GM19239 (cell line): ENCODE measurements at places on chromosomes 6 and 20.
A peak's percentile ranks its signal among the peaks of the same experiment; 100 is the strongest.

GRCh38 chr6:14468647-14469321 lies 351.2 kb downstream of the CD83 start:
- no peak for DNase-seq

- no peak for DNase-seq
Measured at GRCh38 chr6:133888929-133889556, at the start of gene TCF21. Gene TCF21, plus strand, starts transcription at chr6:133889113. Its CDS starts 285 bp downstream, at chr6:133889398.

GRCh38 chr20:4021906-4022305 lies 6.5 kb upstream of the RNF24 start:
- DNase-seq = no peak

GRCh38 chr6:140140891-140141290 lies 766.4 kb upstream of the CITED2 start:
- no peak for DNase-seq

GRCh38 chr6:99121748-99122147 lies 174.0 kb upstream of the FBXL4 start:
- no peak for DNase-seq

- peak; percentile 65 for DNase-seq
Measured at GRCh38 chr6:169654598-169655391, 47.0 kb downstream of the WDR27 start.

GRCh38 chr20:35283441-35284266 lies 918 bp downstream of the EIF6 start:
- DNase-seq = no peak

DNA sequence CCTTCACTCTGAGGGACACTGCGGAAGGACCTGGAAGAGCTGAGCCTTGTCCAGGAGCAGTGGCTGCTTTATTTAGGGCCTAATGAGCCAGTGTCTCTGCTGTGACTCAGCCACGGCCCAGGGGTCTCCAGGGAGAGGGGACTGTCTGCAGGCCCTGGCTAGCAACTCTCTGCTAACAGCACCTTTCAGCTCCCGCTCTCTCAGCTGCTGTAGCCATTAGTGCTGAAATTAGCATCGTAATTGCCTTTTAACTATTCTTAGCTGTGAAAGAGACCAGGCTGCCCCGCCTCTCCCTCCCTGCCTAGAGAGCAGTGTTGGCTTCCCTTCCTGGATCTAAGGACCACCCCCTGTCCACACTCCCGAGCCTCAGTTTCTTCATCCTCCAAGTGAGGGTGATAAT lies 53.1 kb upstream of the SLC32A1 start:
- no peak for DNase-seq

DNA sequence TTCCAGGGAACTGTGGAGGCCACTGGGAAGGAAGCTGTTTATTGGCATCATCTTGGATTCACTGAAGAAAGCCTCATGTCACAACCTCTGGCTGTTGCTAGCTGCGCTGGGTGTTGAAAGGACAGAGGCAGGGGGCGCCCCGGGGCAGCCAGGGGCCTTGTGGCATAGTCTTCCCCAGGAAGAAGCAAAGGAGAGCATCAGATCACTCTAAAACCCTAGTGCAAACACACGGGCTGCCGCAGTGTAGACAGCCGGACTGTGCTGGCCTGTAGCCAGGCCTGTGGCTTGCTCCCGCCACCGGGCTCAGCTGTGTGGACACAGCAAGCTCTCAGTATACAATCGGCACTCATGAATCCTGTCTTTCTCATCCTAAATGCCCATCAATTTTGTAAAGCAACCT lies 23.8 kb upstream of the SMOC2 start:
- no peak for DNase-seq
